Panc1 (cell line): ENCODE measurements at places on chromosomes 4 and X.
A peak's percentile ranks its signal among the peaks of the same experiment; 100 is the strongest.

- DNase-seq = no peak
Observed at GRCh38 chrX:148567229-148567628, 66.8 kb downstream of the AFF2 start.

GRCh38 chr4:128376958-128377357 lies 89.3 kb upstream of the PGRMC2 start:
- DNase-seq = no peak

- DNase-seq = no peak
Observed at GRCh38 chr4:71732706-71733105, 51.2 kb downstream of the GC start.

DNA sequence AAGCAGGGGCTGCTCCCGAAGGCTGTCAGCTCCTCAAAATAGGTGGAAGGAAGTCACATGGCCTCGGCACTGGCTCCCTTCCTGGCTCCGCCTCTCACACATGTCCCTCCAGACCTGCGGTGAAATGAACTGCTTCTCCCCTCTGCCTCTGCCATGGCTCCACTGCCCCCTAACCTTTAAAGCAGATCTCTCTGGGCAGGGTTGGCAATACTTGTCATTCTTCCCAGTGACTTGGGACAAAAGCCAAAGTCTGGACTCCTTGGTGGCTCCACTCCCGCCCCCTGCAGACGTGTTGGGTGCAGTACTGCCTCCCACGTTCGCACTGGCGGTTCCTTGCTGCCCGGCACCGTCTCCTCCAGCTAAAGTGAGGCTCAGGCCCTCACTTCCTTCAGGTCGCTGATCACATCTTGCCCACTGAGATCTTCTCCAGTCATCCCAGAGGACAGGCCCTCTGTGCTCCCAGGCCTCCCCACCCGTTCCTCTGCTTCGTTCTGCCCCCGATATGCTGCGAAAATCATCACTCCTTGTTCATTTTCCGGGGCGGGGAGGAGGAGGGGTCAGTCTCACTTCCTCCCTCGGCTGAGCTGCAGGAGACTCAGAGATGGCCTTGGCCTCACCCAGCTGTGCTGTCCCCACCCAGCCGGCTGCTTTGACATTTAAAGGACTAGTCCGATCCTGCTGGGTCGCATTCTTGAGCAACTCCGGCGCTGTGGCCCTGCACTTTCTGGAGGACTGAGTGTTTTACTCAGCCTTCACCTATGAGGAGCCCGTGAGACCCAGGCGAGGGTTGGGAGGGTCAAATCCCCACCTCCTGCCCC lies 97.4 kb downstream of the PHKA2 start:
- DNase-seq = peak; percentile 15

DNA sequence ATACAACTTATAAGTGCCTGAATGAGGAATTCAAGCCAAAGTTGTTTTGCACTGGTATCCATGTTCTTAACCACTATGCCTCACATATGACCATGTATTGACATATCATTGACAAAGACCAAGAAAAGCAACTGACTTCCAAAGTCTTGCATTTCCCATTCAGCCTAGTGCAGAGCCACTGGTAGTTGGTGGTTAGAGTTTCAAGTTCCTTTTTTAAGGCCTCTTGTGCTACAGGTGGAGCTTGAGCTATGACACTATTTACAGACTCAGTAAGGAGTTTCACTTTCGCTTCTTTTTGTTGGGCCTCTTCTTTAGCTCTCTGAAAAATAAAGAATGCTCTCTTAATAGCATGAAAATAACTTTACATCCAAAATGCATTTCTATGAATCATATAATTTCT lies 763.0 kb downstream of the DMD start:
- no peak for DNase-seq

GRCh38 chr4:148747721-148748268 lies 305.6 kb upstream of the NR3C2 start:
- DNase-seq = no peak

- no peak for DNase-seq
Observed at GRCh38 chrX:1384658-1385252, 7.2 kb downstream of the SLC25A6 start.

DNA sequence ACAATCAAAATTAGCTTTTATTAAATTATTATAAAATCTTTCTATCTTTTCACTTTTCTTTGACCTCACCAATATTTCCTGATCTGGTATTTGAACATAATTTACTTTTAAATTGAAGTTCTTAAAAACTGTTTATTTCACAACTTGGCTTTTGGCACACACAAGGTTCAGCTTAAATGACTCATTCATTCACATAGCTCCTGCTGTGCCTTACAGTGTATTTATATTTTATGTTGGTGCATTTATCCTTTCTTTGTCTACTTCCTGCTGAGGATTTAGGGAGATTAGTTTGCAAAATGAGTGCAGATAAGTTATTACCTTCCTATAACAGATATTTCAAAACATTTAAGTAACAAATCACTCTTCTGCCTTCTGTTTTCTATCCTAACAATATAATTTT lies 430.6 kb downstream of the DTHD1 start:
- DNase-seq = no peak

DNA sequence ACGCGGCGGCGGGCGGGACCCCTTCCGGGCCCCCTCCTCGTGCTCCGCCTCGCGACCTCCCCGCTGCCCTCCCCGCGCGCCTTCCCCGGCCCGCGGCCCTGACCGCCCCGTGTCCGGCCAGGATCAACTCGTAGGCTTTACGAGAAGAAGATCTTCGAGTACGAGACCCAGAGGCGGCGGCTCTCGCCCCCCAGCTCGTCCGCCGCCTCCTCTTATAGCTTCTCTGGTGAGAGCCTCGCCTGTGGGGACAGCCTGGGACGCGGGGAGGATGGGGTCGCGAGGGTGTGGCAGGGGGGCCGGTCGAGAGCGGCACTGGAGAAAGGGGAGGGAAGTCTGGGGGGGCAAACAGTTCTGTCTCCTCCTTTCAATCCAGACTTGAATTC lies 465 bp downstream of the EMD start:
- no peak for DNase-seq

DNA sequence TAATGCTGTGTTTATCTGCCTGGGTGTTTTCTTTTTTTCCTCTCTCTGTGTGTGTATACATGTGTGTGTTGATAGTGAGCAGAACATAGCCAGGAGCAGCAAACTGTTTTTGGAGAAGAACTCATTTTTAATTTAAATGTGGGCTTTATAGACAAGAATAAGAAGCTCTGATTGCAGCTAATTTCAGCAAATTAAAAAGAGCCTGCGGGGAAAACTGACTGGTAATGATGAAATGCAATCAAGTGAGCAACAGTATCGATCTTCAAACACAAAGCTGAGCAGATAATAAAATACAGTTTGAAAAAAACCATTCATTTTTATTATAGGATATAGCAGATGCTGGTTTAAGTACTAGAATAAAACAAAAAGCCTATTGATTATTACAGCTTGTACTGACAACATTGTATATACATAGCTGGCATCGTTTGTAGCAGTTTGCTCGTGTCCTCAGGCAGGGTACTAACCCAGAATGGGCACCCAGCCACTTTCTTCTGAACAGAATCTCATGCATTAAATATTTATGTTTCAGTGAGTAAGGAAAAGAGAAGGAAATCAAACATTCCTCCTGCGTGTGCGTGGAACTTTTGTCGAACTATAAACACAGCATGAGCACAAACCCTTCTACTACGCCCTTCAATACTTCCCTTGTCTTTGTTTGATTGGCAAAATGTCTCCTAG lies 73.5 kb upstream of the ZFP42 start:
- no peak for DNase-seq

DNA sequence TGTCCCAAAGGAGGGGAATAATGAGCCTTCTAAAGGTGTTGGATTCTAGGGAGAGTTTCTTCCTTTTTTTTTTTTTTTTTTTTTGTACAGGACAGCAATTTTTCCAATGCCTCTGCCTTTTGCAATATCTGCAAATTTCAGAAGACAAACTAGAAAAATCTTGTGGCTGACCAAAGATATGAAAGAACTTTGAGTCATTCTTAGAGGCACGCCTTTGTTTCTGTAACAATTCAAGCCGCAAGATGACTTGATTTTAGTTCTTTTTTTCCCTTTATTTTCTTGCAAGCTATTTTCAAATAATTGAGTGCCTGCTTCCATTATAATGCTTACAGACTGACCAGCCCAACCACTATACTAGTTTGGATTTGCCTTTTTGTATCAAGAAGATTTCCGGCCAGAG lies 47.6 kb upstream of the UXT start:
- DNase-seq = no peak

DNA sequence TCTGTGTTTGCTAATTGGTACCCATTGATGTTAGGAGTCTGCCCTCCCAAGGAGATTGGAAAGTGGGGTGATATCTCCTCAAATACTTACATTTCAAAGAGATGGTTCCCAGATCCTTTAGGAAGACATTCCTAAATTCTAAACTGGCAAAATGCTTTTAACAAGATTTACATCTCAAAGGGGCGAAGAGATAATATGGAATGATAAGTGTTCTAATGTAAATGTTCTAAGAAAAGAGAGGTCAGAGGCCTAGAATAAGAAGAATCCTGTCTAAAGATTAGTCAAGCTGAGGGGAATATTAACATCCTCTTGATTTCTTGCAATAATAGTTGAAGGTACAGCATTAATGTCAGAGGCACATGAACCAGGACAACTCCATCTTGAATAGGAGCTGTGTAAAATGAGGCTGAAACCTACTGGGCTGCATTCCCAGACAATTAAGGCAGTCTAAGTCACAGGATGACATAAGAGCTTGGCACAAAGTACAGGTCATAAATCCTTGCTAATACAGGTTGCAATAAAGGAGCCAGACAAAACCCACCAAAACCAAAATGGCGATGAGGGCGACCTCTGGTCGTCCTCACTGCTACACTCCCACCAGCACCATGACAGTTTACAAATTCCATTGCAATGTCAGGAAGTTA lies 2248.1 kb downstream of the ARAP2 start:
- DNase-seq = no peak

DNA sequence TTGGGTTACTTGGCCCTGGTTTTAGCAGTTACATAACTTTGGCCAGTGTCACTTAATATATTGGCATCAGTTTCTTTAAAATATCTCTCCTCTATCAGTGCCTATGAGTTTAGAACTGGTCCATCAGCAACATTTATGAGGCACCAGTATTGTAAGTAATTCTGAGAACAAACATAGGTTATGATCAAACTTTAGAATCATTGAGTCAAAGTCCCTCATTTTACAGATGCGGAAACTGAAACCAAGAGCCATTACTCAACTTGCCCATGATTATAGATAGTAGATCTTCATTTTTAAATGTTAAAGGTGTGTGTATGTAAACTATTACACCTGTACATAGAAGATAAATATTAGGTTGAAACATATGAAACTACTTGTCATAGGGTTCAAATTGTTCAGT lies 4.5 kb downstream of the NIPAL1 start:
- DNase-seq = no peak

DNA sequence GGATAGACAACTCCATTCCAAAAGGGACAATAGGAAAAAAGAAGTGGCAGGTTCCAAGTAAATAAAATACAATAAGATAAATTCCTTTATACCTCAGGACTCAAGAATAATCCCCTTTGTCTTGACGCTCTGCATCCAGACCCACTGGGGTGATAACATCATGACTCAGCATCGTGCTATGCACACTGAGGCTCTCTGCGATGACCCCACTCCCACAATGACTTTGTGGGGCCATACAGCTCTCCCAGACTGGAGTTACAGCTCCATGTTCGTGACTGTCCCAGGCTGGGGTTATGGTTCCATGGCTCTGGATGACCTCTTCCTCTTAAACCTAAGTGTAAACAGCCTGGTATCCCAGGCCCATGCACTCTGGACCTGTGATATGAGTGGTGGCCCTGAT lies 254.5 kb upstream of the ADGRL3 start:
- no peak for DNase-seq

DNA sequence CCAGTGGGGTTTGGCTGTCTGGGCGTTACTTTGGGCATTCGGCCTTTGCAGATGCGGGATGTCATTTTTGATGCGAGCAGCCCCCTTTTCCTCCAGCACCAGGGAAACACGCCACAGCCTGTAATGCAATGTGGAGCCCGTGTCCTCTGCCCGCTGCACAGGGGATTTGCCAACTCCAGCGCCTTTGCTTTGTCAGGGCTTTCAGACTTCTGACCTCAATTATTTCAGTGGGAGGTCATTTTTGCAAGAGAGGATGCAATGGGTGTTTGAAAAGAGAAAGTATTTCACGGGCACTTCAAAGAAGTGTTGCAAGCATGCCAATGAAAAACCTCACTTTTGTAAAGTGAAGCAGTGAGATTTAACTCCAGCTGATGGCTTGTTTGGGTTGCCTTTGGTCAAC lies 11.5 kb downstream of the CLCN4 start:
- DNase-seq = no peak

- no peak for DNase-seq
Observed at GRCh38 chrX:45138525-45138924, 62.2 kb downstream of the DIPK2B start.

- no peak for DNase-seq
Observed at GRCh38 chrX:115968436-115969252, 201.9 kb upstream of the AGTR2 start.

- DNase-seq = no peak
Observed at GRCh38 chrX:101078716-101079598, at the start of gene TMEM35A. TMEM35A (plus strand) TSS chrX:101078879; CDS start chrX:101079003, 124 bp downstream.

DNA sequence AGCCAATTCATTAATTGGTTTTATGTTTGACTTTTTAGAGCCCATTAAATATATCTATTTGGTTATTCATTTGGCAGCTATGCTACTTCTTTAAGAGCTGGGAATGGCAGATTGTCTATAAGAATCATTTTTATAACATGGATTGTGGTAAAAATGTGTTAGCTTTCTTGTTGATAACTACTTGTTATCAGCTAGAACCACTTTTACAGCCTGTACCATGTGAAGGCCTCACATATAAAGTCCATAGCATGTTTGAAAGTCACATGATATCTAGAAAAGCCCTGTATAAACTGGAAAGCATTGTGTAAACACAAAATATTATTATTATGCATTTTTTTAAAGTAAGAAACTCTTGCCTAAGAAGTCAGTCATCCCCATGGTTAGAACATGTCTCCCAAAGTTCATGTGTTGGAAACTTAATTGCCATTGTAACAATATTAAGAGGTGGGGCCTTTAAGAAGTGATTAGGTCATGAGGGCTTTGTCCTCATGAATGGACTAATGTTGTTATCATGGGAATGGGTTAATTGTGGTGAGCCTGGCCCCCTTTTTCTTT lies 110.9 kb upstream of the BMP2K start:
- no peak for DNase-seq

DNA sequence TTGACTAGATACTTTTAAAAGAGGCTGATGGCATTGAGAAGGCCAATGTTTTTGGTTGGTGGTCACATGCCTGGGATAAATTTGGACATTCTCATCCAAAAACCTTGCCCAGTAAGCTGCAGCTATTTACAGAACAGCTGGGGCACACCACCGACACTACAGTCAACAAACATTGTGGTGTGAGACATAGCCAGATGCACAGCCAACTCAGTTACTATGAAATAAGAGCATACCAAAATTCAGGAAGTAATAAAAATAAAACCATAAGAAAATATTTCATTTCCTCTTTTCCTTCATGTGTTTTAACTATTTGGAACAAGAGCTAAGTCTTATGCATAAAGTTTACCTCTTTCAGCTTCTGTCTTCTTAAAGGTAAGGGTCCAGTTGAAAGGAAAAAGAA lies 8.8 kb downstream of the PPM1K start:
- no peak for DNase-seq

GRCh38 chrX:124242131-124242530 lies 90.3 kb upstream of the TEX13D start:
- no peak for DNase-seq
